NCI-H2107 (cell line): ENCODE measurements at places on chromosomes 16 and 17.

- DNase-seq: no peak
These were observed 2.2 kb downstream of the BCKDK start for GRCh38 chr16:31110106-31111034.

- no peak for DNase-seq
These were observed 35.3 kb downstream of the FA2H start for GRCh38 chr16:74739275-74739674.

DNA sequence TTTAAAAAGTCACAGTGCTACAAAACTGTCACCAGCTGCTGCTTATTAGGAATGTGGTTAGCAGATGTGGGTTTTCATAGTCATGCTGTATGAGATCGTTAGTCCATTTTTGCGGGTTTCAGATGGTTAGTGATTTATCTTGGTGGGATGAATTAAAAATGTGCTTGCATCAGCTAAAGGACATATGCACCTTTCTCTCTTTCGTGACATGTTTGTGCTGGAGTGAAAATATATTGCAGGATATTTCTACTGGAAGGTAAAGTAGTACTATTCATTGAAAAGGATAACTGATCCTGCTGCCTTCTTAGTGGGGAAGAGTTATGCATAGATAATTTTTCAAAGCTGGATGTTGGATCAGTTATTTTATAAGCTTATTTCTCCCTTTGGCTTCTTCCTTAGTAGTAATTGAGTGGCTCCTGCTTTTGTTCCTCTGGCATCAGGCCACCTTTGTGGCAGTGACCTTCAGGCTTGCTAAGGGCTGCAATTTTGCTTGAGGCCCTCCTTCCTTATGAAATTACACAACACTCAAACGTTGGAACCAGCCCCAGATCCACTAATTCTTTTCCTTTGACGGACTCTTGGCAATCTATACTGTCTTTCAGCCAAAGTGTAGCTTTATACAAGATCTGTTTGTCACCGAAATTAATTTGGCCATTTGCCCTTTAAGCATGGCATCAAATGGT, 7.5 kb upstream of the SNTB2 start:
- DNase-seq: no peak

- no peak for DNase-seq
These were observed 759 bp upstream of the TP53I13 start for GRCh38 chr17:29567554-29568330.

DNA sequence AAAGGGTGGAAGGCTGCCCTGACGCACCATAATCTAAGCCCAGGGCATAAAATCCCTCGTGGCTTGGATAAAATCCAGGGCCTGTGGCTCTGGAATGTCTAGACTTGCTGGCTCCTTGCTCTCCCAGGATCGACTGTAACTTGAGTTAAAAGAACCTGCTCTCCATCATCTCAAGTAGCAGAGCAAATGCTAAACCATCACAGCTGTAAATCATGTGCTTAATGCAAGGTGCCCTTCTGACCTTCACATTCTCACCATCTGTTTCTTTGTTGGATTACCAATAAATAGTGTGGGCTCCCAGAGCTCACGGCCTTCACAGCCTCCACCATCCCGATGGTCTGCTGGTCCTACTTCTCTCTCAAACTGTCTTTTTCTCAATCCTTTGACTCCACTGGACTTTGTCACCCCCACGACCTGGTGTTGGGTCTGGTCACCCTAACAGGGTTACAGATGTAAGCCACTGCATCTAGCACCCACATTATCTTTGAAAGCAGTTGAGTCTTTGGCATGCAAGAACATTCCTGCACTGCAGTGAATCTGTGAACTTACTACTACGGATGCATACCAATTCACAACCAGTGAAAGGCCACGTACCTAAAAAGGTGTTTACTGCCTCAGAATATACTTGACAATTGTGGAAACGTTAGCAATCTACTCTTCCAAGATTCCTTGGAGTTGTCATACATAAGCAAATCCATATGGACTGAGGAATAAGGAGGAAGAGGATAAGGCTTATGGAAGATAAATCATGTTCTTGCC, 15.3 kb downstream of the RSL1D1 start:
- DNase-seq: no peak

DNA sequence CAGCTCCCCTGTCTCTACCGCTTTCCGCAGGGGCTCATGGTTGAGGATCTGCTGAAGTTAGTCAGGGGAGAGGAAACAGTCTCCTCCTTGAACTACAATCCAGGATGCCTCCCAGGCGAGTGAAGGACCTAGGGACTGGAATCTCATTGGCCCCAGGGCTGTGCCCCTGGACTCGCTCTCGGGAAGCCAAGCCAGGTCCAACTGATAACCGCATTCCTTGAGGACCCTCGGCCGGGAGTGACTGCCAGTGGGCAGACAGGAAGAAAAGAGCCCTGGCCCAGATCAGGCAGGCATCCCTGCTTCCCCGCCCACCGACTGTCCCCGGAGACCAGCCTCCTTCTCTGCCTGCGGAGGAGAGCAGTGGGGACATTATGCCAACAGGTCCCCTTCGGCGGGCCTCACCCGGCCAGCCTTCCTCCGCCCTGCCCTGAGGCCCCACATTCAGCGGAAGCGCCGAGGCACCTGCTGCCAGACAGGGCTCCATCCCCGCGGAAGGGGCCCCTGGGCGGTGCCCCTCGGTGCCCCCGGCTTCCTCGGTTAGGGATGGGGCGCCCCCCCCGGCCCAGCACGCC, 776 bp downstream of the LRRC75A start:
- no peak for DNase-seq

DNA sequence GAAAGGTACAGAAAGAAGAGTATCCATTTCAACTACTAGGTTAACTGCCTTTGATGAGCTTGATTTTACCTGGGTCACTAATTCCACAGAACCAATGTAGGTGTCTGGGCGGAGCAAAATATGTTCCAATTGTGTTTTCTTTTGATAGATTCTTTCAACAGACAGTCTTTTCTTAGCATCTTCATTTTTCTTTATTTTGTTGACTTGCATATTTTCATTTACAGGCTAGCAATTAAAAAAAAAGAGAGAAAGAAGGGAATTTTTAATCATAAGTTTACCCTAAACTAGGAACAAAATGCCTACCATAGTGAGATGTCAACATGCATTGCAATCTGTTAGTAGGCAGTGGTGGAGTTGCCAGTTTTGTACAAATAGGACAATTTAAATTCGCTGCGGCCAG, 1.0 kb downstream of the TOP2A start:
- no peak for DNase-seq

GRCh38 chr16:78916928-78917545, 683.5 kb downstream of the MAF start:
- DNase-seq: no peak

GRCh38 chr17:71163121-71163812, 957.6 kb upstream of the SOX9 start:
- peak; percentile 69 for DNase-seq

- DNase-seq: no peak
These were observed 396 bp upstream of the HOXB7 start for GRCh38 chr17:48611213-48611612.

- no peak for DNase-seq
These were observed 18.2 kb upstream of the KCNJ12 start for GRCh38 chr17:21357696-21358656.

- no peak for DNase-seq
These were observed 33.1 kb upstream of the PVALEF start for GRCh38 chr17:81132197-81132540.

- no peak for DNase-seq
These were observed 28.6 kb downstream of the MYO18A start for GRCh38 chr17:29151567-29151966.

DNA sequence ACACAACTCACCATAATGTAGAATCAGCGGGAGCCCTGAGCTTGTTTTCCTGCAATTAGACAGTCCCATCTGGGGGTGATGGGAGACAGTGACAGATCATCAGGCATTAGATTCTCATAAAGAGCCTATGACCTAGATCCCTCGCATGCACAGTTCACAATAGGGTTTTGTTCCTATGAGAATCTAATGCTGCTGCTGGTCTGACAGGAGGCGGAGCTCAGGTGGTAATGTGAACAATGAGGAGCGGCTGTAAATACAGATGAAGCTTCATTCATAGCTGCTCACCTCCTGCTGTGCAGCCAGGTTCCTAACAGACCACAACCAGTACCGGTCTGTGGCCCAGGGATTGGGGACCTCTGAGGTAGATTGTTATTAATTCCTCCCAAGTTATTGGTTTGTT, 2.9 kb upstream of the DOK4 start:
- DNase-seq: no peak

- peak; percentile 77 for DNase-seq
These were observed at the start of gene PPP4C for GRCh38 chr16:30075503-30076275. PPP4C (plus strand) TSS chr16:30075994; CDS start chr16:30076378, 384 bp downstream.

DNA sequence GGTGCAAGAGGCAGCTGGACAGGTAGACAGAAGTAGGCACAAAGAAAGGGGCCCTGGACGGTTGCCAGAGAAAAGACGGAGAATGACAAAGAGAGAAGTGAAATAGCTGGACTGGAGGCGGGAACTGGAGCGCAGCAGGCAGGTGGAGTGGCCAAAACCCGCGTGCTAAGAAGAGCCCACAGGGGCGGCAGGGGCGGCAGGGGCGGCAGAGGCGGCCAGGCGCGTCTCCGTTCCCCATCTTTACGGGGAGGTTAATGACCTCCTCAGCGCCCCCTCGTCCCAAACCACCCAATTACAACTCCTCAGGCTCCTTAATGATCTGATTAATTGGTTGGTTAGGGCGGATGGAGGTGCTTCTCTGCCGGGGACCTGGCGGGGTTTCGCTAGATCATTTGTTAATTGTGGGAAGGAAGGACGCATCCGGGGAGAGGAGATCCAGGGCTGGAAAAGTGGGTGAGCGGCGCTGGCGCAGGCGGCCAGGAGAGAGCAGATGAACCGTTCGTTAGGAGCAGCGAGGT, 15.4 kb upstream of the HOXB9 start:
- no peak for DNase-seq

DNA sequence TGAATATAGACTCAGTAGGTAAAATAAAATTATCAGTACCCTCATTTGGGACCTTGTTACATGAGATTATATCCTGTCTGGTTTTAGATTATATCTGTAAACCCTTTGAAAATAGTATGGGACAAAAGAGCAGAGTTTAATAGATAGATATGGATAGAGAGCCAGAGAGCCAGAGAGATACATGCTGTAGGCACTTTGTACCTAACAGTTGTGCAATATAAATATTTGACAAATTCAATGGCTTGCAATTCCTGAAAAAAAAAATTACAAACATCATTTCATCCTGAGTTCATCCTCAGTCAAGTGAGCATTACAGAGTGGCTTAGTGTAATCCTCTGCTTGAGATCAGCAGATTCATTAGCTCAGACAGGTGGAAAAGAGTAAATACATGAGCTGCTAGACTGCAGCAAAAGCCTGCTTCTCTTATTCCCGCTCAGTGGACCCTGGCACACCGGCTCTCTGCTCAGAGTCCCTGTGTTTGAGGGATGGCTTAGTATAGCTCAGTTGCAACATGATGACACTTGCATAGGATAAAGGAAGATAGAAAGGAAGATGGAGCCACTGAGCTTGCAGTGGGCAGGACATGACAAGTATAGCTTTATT, 931.6 kb upstream of the GOT2 start:
- no peak for DNase-seq

DNA sequence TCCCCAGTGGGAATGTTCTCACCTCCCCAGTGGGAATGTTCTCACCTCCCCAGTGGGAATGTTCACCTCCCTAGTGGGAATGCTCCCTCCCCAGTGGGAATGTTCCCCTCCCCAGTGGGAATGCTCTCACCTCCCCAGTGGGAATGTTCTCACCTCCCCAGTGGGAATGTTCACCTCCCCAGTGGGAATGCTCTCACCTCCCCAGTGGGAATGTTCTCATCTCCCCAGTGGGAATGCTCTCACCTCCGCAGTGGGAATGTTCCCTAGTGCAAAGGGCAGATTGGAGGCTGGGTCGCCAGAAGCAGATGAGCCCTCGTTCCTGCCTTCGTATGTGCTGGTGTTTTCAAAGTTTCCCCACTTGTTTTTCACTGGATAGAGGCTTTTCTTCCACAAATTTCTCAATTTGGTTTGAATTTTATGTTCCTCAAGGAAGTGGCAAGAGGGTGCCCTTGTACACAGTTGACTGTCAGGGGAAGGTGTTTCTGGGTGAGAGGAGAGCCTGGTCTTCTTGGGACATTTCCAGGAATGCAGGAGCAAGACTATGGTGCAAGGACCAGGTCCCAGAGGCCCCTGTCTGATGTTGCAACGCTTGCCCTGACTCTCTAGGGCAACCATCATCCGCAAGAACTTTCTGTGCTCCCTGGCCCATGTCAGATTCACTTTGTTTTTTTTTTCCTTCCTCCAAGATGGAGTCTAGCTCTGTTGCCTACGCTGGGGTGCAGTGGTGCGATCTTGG, 34.0 kb downstream of the TRARG1 start:
- DNase-seq: no peak

DNA sequence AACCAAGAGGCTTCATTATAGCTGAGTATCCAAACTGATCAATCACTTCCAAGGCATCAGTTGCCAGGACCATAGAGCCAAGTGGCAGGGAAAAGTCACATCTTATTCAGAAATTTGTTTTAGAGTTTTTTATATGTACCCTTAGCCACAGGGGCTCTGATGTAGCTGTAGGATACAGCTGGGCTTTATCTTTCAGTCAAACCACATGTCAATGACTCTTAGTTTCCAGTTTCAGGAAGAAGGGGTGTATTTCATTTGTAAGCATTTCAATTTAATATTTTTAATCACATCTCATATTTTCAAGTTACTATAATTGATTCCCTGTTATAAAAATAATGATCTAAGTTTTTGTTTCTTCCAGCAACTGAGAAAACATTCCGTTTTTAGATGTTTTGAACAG, 2.9 kb upstream of the FLCN start:
- no peak for DNase-seq

DNA sequence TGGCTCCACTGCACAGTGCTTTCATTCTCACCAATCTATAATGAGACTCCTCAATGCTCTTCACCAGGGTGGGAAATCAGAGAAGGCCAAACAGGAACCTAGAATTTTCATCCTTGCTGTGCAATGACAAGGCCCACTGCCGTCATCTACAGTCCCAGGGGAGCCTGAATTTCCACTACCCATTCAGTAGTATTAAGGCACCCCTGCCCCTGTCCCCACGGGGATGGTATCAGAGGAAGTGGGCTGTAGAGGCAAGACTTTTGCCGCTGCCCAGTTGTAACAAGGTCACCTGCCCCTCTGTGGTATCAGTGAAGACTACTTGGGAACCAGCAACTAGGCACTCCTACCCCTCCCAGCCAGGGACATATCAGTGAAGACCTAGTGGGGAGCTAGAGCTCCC, 104.5 kb downstream of the C16orf78 start:
- no peak for DNase-seq
